ENCODE measurements at places on chromosomes 12 and 14.
A peak's percentile ranks its signal among the peaks of the same experiment; 100 is the strongest.

- peak; percentile 66 for DNase-seq
These were observed 151.5 kb upstream of the SLC38A2 start for GRCh38 chr12:46523863-46524770.

DNA sequence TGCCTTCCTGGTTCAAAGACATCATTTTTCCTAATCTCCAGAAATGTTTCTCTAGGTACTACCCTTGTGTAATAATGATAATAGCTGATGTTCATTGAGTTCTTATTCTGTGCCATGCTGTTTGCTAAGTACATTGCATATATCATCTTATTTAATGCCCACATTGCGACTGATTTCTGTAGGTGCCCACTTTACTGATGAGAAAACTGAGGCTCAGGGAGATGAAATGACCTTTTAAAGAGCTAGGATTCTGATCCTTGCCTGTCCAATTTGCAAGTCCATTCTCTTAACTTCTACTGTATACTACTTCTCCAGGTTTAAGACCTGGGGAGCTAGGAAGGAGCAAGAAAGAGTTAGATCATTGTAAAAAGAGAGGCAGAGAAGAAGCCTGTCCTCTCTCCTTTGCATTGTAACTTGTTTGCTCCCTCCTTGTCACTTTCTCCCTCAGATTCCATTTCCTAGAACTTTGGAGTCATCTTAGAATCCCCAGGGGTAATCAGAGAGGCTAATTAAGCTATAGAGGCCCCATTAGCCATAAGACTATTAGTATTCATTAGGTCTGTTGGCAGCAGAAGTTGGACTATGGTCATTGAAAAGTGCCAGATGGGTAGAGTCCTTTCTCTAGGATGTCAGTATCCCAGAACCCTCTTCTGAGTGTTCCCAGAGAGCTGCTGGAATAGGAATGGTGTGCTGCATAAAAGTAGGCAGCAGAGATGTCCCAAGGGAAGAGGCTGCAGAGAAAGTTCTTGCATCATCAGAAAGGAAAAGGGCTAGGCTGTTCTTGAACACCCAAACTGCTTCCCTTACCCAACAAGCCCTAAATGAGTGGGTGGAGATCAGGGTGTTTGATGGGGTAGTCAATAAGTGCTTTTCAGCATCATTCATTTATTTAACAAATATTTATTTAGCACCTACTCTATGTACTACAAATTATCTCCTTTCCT lies 3.1 kb downstream of the DGKA start:
- DNase-seq = no peak

- no peak for DNase-seq
These were observed 61.3 kb downstream of the ATF7IP start for GRCh38 chr12:14426792-14427191.

- no peak for DNase-seq
These were observed 114.4 kb downstream of the FOXA1 start for GRCh38 chr14:37480446-37481290.

GRCh38 chr12:124898200-124898922 lies 16.1 kb downstream of the UBC start:
- DNase-seq = peak; percentile 85

GRCh38 chr14:33847066-33847465 lies 103.8 kb downstream of the EGLN3 start:
- DNase-seq = no peak

- peak; percentile 84 for DNase-seq
These were observed 68.7 kb downstream of the RPAP3 start for GRCh38 chr12:47636908-47637780.

DNA sequence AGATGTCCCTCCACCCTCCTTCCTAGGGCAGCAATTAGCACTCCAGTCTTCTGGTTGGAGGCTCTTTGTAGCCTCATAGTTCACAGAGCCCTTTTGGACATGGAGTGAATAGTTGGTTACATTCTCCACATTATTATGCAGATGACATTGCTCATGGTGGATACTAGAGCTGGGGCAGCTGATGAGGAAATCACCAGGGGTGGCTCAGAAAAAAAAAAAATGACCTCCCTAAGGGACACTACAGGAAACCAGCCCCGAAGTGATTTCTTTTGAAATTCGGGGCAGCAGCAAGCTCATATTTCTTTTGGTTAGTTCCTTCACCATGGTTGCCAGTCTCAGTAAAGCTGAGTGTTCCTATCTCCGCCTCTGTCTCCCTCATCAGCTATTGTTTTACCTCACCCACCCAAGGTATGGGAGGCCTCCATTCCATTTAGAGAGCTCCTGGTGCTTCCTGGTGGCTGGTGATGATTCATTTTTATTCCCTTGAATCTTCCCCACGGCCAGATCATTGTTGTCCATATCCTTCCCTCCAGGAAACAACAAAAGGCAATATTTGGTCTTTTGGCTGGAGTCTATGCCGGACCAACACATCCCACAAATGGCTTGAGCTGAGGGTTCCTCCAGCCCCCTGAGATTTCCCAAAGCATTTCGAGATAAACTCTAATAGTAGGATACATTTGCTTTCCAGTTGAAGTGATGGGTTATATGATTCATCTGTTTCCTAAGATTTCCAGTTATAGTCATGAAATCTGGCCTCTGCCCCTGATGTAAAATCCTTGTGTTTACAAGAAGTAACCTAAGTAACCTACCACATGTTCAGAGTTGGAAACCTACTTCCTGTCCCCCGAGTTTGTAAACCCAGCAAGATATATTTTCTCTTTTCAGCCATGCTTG lies 56.2 kb upstream of the NID2 start:
- DNase-seq = no peak

DNA sequence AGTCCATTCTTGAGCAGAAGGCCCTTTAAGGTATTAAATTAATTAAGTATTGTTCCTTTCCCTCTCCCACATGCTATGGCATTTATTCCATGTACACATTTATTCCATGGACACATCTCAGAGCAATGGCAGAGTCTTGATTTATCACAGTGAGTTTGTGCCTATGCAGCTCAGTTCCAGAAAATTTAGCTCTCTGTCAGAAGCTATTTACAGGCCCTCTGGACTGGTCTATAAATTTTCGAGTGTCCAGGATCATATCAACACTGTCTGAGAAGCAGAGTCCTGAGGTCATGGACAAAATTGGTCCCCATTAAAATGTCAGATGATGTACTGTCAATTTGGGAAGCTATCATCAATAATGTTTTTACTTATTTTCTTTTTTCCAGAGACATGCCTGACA lies 65.5 kb downstream of the TTC7B start:
- DNase-seq = no peak

- DNase-seq = no peak
These were observed 41.8 kb downstream of the EFCAB11 start for GRCh38 chr14:89912667-89913211.
